Memory B cell (primary cell): ENCODE measurements at places on chromosomes 2 and 18.

DNA sequence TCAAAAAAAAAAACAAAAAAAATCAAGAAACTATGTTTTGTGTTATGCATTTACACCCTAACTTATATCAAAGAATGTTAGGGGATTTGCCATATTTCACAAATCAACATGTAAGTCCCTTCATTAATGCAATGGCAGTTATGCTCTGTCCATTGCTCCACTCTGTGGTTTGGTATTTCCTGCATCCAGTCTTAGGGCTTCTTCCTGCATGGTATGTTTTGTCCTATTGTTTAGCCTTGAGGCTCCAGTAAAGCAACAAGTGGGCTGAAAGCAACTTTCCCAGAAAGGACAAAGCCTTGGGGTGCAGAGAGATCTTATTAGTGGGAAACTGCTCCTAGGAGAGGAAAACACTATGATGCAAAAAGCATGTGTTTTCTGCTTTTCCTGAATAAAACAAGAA is 474.1 kb downstream of the IRS1 start:
- DNase-seq = no peak

DNA sequence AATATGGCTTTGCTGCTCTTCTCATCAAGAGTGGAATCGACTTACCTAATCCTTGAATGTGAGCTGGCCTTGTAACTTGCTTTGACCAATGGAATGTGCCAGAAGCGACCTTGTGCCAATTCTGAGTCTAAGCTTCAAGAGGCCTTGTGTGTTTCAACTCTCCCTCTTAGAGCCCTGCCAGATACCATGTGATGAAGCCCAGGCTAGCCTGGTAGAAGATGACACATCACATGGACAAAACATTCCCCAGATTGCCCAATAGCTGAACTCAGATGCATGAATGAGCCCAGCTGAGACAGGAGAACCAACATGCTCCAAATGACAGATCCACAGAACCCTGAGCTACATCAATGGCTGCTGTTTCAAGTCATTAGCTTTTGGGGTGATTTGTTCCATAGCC is 4.2 kb upstream of the KLHL14 start:
- DNase-seq = no peak

GRCh38 chr2:1995987-1996386 is 251.7 kb upstream of the PXDN start:
- DNase-seq = no peak

DNA sequence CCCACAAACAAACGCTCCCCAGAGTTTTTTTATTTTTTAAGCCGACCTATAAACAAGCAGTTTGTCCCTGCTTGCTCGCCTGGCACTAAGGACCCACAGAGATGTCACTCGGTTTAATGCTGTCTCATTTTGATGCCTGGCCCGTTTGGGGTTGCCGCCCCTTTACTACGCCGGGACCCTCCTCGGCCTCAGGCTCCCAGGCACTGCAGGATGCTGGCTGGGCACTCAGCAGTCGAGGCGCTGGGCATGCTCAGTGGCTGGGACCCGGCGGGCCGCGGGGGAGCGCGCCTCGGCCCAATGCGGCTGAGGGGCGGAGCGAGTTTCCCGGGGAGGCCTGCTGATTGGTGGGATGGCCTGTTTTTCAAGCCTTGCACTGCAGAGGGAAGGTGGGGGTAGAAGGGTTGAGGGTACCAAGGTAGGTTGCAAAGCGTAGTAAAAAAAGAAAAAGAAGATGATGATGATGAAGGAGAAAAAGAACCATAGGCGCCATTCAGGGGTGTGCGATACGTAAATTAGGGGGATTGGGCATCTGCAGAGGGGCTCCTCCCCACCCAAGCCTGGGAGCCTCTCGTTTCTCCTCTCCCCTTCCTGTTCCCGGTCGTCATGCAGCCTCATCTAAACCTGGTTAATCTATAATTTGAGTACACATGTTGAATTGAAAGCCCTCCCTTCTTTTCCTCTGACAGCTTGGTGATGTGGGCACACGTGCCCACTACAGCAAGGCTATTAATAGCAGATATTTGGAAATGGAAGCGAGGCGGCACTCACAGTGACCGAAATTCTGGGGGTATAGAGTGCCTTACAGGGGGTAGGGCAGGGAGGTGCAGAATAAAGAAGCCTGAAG is 1.5 kb upstream of the IRS1 start:
- peak; percentile 71 for DNase-seq

- no peak for DNase-seq
Observed at GRCh38 chr18:45109271-45109670, 428.6 kb downstream of the SETBP1 start.

- DNase-seq = no peak
Observed at GRCh38 chr2:85774126-85774978, 20.6 kb downstream of the ATOH8 start.

DNA sequence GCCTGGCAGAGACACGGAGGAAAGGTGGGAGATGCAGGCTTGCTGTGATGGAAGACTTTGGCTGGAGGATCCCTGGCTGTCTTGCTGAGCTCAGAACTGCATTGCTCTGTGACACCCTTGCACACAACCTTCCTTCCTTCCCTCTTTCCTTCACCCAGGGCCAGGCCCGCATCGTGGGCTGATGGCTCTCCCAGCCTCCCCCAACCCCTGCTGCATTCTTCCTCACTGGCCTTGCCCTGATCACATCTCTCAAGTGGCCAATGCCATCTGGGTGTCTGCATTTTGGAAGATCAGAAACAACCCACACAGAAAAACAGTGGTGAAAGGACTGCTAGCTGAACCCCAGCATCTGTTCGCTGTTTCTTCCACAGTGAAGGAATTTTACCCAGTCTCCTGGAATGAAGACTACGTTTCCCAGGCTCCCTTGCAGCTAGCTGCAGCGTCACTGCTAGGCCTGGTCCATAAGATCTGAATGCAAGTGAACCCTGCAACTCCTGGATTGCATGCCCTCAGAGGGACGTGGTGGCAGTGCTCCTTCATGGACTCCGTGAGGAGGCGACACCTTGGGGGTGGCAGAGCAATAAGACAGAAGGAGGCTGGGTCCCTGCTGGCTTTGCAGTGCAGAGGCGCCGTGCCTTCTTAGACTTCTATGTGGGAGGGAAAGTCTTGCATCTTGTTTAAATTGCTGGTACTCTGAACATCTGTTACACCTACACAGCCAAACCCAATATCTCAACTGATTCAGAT is 78.9 kb upstream of the YWHAQ start:
- DNase-seq = no peak

DNA sequence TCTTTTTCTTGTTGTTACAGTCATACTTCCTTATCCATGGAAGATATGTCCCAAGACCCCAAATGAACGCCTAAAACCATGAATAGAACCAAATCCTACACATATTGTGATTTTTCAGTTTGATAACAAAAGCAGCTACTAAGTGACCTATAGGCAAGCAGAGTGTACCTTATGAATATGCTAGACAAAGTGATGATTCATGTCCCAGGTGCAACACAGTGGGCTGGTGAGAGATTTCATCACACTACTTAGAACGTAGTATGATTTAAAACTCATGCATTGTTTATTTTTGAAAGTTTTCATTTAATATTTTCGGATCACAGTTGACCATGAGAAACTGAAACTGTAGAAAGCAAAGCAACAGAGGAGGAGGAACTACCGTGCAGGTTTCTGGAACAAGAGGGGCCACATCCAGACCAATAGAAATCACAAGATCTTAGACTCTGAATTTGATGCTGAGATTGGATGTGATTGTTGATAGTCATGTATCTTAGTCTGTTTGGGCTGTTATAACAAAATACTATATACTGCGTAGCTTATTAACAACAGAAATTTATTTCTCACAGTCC is 470.8 kb upstream of the VRK2 start:
- DNase-seq = no peak

GRCh38 chr2:19474128-19474527 is 115.7 kb upstream of the OSR1 start:
- DNase-seq = no peak

DNA sequence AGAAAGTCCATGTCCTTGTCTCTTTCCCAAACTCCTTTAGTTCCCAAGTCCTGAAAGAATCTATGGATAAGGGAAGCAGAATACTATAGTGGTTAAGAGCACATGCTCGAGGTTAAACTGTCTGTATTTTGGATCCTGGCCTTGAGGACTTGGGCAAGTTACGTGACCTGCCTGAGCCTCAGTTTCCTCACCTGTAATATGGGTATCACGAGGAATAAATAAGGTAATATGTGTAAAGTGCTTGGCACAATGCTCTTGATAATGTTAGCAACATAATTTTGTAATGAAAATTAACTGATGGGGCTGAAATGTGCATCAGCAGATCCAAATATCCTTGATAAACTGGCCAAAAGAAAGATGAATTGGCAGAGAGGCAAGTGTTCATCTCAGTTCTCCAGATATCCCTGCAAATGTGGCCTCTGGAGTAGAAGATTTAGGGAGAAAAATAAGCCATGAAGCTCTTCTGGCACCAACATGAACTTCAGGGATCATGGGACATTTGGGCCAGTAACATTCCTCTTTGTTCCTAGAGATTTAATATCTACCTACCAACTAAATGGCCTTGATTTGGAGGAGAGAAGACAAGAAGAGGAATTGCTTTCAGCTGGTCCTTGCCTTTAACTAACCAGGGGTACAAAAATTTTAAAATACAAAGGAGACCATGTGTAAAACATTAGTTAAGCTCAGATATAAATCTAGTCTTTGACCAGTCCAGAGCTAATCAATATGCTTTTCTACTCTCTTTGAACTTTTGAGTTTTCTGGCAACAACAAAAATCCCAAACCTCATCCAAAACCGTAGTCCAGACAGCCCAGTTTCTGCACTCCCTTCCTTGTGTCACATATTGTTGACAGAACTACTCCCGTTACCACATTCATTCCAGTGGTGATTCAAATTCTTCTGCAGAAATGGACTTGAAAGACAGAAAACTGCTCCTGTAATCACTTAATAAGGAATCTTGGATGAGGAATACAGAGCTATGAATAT is 52.7 kb upstream of the EML4 start:
- no peak for DNase-seq

- no peak for DNase-seq
Observed at GRCh38 chr18:31229829-31230228, 67.2 kb upstream of the DSC1 start.

- no peak for DNase-seq
Observed at GRCh38 chr2:48515513-48515985, 14.4 kb upstream of the STON1 start.

- DNase-seq = no peak
Observed at GRCh38 chr2:166610180-166610912, 116.3 kb upstream of the SCN7A start.

DNA sequence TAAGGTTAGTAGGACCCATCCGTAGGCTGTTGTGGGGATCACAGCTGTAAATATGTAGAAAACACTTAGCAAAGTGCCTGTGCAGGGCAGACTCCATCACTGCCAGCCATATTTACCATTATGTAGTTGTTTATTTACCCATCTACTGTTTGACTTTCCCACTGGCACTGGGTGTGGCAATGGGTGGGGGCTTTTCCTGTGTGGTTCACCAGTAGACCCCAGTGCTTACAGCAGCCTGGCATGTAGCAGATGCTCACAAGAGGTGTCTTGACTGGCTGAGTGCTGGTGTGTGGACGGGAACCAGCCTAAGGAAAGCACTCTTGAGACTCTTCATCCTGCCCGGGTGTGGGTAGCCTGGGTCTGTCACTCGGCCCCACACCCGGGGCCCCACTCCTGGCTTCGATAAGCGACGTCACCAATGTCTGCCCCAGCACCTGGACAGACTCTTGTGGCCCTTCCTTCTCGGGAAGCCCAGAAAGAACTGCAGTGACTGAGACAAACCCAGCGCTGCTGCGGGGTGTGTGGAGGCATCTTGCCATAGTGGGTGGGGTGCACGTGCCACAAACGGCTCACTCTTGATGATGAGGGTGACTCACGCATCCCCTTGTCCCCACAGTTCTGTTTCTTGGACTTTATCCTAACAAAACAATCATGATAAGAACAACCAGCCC is 78.3 kb downstream of the HDAC4 start:
- DNase-seq = no peak

- DNase-seq = no peak
Observed at GRCh38 chr2:80506563-80506962, 202.0 kb upstream of the LRRTM1 start.

- no peak for DNase-seq
Observed at GRCh38 chr2:203873461-203873860, 5.9 kb downstream of the CTLA4 start.

DNA sequence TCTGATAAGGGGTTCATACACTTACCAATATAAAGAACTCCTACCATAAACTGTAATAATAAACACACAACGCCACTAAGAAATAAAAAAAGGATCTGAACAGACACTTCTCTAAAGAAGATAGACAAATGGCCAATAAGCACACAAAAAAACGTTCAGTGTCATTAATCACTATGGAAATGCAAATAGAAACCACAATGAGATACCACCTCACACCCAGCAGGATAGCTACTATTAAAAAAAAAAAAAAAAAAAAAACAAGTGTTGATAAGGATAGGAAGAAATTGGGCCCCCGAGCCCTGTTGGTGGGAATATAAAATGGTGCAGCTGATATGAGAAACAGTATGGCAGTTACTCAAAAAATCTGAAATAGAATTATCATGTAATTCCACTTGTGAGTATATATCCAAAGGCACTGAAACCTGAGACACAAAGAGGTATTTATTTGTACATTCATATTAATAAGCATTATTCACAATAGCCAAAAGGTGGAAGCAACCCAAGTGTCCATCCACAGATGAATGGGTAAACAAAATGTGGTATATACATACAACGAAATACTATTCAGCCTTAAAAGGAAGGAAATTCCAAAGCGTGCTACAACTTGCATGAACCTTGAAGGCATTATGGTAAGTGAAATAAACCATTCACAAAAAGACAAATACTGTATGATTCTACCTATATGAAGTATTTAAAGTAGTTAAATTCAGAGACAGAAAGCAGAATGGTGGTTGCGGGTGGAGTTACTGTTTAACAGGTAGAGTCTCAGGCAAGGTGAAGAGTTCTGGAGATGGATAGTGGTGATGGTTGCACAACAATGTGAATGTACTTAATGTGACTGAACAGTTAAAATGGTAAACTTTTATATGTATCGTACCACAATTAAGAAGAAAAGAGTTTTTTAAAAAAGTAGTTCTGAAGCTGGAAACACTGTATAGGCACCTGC is 17.9 kb downstream of the REV1 start:
- DNase-seq = no peak

- DNase-seq = no peak
Observed at GRCh38 chr2:155157065-155157464, 458.6 kb downstream of the KCNJ3 start.

GRCh38 chr2:3024401-3024935 is 353.1 kb downstream of the EIPR1 start:
- DNase-seq = no peak

DNA sequence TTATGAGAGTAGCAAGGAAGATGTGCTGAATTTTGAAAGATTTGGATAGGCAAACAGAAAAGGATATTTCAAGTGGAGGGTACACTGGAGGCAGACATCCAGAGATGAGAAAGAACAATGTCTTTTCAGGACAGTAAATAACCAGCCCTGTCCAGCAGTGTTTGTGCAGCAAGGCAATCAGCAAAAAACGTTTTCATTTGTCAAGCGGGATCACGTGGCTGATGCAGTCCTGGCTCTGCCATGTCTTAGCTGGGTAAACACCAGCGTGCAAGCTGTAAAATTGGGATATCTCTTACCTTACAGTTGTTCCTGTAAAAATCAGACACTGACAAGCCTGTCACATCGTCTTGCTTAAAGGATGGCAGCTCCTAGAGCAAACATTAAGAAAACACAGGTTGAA is 67.8 kb downstream of the CWC22 start:
- no peak for DNase-seq

- no peak for DNase-seq
Observed at GRCh38 chr2:118169359-118170005, 81.2 kb downstream of the INSIG2 start.

GRCh38 chr2:217656316-217656715 is 346.5 kb downstream of the TNS1 start:
- no peak for DNase-seq

- DNase-seq = no peak
Observed at GRCh38 chr2:211035548-211036185, 479.3 kb downstream of the CPS1 start.
